Cortex of kidney (tissue), 1 donor: ENCODE measurements at places on chromosomes 4 and X.

DNA sequence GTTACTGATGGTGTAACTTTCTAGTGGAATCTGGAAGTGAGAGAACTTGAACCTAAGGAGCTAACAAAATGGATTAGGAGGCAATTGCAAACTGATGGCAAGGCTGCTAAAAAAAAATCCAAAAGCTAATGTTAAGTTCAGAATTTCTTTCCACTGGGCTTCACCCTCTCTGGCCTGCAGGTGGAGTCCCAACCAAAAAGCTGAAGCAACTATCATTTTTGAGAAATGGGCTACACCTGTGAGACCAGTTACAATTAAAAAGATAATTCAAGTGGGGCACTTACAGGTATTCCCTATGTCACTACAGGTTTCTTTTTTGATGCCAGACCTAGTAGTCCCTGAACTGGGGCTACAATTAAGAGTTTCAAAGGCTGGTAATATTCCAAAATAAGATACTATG lies 142.1 kb upstream of the FTHL17 start:
- no peak for DNase-seq

- DNase-seq, result no peak
Observed at GRCh38 chr4:993111-994029, at the start of gene SLC26A1. Gene SLC26A1 (minus strand): TSS chr4:993404. CDS start chr4:991703, 1,701 bp downstream.

DNA sequence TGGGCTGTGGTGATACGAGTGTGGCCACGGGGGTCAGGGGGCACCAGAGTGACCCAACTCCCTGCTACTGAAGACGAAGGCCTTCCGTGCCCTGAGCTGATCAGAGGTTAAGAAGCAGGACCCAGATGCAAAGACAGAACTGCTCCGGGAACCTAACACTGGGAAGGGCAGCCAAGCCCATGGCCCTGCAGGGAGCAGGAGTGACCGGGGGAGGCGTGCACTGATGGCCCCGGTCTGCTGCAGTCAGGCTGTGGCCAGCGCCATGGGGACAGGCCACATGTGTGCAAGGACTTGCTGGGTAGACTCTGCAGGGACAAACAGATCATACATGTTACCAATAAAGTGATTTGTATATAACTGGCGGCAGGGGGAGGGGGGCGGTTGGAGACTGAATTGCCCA lies 74.6 kb downstream of the ACOX3 start:
- DNase-seq, result no peak

DNA sequence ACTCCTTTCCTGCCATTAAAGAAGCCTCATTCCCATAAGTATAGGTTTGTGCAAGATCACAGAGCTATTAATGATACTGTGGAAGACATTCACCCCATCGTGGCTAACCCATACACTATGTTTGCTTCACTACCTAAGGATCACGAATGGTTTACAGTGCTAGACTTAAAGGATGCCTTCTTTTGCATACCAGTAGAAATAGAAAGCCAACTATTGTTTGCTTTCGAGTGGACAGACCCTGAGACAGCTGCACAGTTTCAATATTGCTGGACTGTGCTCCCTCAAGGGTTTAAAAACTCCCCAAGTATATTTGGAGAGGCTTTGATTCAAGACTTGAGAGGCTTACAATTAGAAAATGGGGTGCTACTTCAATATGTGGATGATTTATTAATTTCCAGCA lies 16.0 kb upstream of the PAPSS1 start:
- no peak for DNase-seq

GRCh38 chr4:56990109-56990905 lies 11.6 kb downstream of the POLR2B start:
- DNase-seq, result no peak

DNA sequence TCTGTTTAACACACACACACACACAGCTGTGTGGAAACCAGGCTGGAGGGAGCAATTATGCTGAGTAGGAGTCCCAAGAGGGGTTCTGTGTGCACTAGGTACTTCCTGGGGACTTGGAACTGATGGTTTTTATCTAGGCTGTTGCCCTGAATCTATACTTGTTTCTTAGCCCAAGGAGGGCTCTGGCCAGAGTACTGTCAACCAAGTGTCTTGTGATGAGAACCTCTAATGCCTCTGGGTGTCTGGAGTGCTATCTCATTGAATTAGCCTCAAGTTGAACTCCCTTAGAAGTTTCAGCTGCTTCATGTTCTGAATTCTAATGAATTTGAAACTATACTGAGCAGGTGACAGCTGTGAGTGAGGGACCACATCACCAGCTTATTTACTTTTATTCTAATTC lies 16.6 kb downstream of the ARHGAP24 start:
- DNase-seq, result no peak

GRCh38 chrX:148310426-148311165 lies 189.8 kb upstream of the AFF2 start:
- DNase-seq, result no peak

GRCh38 chr4:127174201-127174600 lies 458.6 kb upstream of the INTU start:
- no peak for DNase-seq

- DNase-seq, result no peak
Observed at GRCh38 chrX:74133156-74133796, 170.7 kb upstream of the ZCCHC13 start.

DNA sequence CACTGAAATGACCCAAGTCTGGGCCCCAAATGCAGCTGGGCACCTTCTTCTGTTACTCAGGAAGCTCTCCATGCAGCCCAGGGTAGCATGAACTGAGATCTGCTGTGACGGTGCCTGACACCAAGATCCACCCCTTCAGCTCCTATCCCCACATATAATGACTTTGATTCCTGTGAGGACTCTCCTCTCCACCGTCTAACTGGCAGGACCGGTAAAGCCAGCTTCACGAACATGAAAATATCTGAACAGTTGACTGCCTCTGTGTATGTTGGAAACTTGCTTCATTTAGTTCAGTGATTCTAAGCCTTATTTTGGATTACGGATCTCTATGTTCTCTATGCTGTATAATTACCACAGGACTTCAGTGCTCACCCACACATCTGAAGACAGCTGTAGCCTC lies 115.5 kb upstream of the TMEM150C start:
- DNase-seq, result no peak

GRCh38 chrX:72712094-72712755 lies 1.9 kb downstream of the PHKA1 start:
- DNase-seq, result no peak

- no peak for DNase-seq
Observed at GRCh38 chrX:12955882-12956703, 18.8 kb upstream of the TMSB4X start.

- DNase-seq, result no peak
Observed at GRCh38 chr4:56863441-56864139, 42.1 kb upstream of the SPINK2 start.

GRCh38 chrX:134671294-134671693 lies 13.0 kb upstream of the PLAC1 start:
- DNase-seq, result no peak

DNA sequence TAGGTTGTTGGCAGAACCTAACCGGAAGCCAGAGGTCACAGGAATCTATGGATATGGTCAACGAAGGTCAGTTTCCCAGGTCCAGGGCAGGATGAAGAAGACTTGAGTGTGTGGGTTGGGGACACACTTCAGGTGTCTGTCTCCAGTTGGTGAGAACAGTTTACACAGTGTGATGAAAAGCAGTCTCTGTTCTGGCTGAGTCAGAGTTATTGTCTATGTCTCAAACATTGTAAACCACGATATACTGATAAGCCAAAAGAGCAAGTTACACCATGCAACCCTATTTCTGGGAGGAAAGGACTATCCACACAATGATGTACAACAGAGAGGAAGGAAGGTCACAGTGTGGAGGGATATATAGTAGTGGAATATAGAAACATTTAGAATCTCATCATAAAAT lies 187.1 kb upstream of the C1QTNF7 start:
- no peak for DNase-seq

GRCh38 chr4:1208266-1208961 lies 36.0 kb upstream of the SPON2 start:
- no peak for DNase-seq

GRCh38 chrX:150942942-150943594 lies 40.1 kb upstream of the HMGB3 start:
- no peak for DNase-seq

GRCh38 chr4:39893693-39894072 lies 84.0 kb downstream of the PDS5A start:
- DNase-seq, result no peak

- no peak for DNase-seq
Observed at GRCh38 chr4:20832826-20833225, 132.6 kb downstream of the PACRGL start.

DNA sequence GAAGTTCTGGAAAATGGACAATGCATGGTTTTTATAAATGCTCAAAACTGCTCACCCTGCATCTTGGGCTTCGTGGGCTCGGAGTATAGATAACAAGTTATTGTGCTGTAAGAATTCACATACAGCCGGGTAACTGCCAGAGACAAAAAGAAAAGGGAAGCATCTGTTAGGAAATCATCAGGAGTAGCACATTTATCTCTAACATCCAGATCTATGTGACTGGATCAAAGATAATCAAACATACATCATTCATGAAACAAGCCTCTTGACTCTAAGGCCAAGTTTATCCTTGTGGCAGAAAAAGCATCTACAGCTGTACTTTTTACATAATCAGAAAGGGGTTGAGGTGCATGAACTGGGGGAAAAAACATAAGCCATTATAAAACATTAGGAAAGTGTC lies 264.2 kb downstream of the PPP3CA start:
- no peak for DNase-seq

- no peak for DNase-seq
Observed at GRCh38 chr4:155408796-155409195, 32.0 kb upstream of the MAP9 start.

- no peak for DNase-seq
Observed at GRCh38 chrX:13110433-13111324, 66.3 kb upstream of the FAM9C start.

- no peak for DNase-seq
Observed at GRCh38 chrX:153387345-153387744, 13.8 kb downstream of the PNMA6E start.

DNA sequence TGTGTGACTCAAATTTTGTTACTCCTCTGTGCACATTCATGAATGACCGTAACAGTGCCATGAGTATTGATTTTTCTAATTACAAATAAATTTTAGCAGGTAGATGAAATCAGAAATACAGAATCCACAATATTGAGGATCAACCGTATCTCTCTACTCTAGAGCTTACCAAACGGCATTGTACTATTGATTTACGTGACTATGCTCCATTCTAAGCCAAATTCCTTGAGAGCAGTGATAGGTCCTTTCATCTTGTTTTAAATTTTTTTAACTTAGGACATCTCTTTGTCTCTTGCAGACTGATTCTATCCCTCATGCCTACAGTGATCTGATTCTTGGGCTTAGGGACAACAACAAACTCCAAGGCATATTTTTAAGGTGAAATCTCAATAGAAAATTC lies 172.3 kb upstream of the C1QTNF7 start:
- no peak for DNase-seq

DNA sequence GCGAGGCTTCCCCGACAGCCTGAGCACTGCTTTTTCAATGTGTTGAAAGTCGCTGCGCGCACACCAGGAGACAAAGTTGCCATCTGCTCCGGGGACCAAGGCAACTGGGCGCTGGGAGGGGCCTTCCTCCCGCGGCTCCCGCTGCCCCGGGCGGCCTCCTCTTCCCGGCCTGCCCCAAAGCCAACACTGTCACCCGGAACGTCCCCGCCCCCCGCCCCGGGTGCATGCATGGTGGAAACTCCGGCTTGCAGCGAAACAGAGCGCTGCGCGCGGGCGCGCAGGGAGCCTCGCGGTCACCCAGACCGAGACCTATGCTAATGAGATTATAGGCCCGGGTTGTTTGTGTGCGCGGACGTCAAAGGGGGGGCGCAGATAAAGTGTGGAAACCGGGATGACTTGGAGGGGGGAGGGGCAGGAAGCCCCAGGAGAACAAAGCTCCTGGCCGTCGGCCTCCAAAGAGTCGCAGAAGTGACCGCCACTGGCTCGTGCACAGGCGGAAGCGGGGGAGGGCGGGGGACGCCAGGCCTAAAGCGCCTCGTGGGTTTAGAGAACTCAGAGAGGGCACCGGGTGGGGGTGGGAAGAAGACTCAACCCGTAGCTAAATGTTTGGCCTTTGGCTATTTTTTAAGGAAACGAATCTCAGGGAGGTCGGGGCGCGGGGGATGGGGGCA lies 88.8 kb downstream of the BCOR start:
- DNase-seq, result no peak

DNA sequence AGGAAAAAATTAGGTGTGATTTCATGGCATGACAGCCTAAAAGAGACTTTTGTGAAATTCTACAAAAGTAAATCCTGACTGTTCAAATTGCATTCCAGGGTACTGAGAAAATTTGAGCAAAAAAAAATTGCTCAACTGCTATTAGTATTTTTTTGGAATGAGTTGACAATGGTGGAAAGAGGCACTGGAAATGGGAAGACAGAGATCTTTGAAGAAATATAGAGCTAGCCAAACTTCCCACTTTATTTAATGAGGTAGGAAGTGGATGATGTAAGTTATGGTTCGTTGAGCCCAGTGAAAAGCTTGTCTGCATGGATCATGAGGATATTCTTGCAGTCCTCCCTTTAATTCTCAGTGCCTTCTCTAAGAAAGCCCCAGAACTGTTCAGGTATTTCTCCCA lies 183.8 kb downstream of the PTTG2 start:
- no peak for DNase-seq

GRCh38 chr4:111128327-111128726 lies 505.4 kb upstream of the PITX2 start:
- no peak for DNase-seq

DNA sequence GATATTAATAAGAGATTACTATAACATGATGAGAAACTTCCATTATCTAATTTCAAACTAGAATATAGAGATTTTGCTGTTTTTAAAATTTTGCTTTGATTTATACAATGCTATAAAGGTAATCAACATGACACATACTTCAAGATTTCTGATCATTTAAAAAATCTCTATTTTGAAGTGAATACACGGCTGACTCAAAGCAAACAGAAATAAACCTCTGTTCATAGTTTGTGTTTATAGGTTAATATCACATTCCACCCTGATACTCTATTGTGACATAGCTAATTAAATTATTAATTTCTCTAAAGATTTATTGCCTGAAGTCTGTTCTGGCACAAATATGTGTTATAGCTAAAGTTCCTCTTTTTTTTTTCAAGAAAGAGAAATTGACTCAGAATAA lies 349.2 kb downstream of the TLL1 start:
- DNase-seq, result no peak

DNA sequence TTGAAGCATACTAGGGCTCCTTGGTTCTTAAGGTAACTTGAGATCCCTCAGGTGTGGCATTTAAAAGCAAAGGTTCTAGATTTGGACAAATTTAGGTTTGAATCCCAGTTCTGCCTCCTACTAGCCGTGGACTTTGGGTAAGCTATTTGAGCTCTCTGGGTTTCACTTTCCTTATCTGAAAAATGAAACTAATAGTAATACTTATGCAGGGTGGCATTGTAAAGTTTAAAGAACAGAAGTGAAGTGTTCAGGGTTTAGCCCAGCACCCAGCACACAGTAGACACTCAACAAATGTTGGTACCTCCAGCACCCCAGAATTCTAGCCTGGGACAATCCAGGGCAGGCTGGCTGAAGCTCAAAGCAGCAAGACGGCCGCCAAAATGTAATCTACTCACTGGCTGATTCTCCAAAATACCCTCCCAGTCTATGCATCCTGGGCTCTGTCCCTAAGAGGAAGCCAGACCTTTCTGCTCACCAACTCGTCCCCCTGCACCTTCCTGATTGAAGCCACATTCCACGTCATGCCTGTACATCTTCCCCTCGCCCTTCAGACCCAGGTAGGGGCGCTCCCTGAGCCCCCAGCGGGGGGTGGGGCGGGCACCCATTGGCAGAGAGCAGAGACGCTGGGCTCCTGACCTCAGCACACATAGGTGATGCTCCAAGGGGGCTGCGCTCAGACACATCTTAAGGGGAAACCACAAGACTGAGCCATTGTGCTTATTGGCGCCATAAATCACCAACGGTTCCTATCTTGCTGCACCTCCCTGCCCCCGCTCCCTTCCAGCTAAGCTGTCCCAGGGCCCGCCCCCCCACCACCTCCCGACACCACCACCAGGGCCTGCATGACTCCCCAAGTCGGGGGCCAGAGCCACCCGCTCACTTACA lies 160.6 kb downstream of the BCOR start:
- DNase-seq, result no peak
